ENCODE measurements at places on chromosomes 4 and X.

- no peak for DNase-seq
Observed at GRCh38 chr4:182185491-182185890, 57.7 kb upstream of the TENM3 start.

- no peak for DNase-seq
Observed at GRCh38 chrX:98480606-98481005, 1596.9 kb downstream of the RPA4 start.

DNA sequence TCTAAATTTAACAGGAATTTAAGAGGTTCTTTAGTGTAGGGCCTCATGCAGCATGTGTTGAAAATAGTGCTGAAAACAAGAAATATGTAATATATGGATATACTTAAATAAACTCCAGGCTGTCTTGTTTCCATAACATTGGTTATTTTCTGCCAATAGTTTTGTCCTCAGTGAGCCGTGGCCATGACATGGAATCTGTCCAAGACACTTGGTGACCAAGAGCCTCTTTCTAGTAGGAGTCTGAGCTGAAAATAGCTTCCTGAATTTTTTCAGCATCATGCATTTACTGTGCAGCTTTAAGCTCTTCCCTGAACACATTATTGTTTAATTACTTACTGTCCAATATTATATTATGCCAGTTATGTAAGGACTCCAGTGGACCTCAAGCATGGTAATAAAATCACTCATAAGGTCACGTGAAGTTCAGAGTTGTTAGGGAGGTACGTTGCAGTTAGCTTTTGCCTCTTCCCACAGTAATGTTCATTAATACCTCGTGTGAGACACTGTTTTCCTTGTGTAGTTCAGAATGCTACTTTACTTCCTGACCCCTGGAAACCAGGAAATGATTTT lies 488.2 kb downstream of the GRID2 start:
- no peak for DNase-seq

DNA sequence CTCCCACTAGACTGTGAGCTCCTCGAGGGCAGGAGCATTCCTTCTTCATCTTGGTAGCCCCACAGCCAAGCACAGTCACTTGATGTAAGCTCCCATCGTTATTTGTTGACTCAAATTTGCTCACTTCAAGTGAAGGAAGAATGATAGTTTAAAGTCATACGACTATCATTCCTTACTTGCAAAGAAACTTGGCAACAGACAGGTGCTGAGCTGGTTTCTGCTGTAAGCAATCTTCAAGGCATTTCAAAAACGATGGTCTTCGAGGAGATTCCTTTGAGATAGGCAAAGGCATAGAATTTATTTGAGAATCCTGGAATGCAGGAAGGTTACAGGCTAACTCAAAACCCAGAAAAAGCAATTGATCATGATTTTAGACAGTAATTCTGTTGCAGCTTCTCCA lies 64.8 kb downstream of the QDPR start:
- no peak for DNase-seq

GRCh38 chr4:138851391-138852335 lies 163.9 kb upstream of the NOCT start:
- DNase-seq = no peak

DNA sequence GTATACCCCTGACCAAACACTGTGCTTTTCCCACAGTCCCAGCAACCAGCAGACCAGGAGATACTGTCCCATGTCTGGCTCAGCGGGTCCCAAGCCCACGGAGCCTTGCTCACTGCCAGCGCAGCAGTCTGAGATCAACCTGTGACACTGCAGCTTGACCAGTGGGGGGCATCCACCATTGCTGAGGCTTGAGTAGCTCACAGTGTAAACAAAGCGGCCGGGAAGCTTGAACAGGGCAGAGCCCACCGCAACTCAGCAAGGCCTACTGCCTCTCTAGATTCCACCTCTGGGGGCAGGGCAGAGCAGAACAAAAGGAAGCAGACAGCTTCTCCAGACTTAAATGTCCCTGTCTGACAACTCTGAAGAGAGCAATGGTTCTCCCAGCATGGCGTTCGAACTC lies 58.1 kb downstream of the SLC10A6 start:
- DNase-seq = no peak

- DNase-seq = no peak
Observed at GRCh38 chr4:78441756-78442155, 109.8 kb upstream of the ANXA3 start.

DNA sequence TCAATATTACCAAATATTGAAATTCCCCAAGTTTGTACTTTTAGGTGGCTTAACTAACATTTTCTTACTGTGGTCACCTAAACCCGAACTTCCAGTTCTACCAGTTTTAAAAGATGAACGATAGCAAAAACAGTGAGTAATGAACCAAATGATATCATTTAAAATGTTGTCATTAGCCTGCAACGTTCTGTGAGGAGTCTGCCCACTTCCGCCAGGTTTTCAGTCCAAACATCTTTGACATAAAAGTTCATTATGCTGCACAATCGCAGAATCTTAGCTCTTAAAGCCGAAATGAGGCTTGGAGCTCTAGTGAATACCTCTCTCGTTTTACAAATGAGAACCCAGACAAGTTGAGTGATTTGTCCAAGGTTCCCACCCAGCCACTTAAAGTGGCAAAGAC lies 762 bp downstream of the PIGA start:
- no peak for DNase-seq

GRCh38 chr4:100633269-100633668 lies 115.4 kb upstream of the EMCN start:
- no peak for DNase-seq

DNA sequence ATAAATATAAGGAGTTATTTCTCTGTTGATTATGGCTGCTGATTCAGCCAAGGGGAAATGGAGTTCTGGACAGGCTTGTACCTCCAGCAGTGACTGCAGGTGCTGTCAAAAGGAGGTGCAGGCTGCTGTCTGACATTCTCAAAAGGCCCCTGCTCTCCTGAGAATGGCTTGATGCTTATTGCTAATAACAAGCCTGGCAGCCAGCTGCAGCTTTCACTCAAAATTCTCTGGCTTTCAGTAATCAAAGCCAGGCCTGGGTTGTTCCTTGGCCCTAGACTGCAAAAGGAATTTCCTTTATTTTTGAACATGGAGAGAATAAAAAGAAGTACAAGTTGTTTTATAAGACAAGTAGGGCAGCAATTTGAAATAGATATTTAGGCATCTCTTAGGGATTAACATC lies 575.9 kb downstream of the MID1IP1 start:
- no peak for DNase-seq

- DNase-seq = no peak
Observed at GRCh38 chr4:124481123-124481522, 231.4 kb downstream of the ANKRD50 start.

GRCh38 chr4:184104419-184105101 lies 113.1 kb downstream of the ENPP6 start:
- no peak for DNase-seq

- no peak for DNase-seq
Observed at GRCh38 chrX:70168238-70169188, 8.8 kb upstream of the DGAT2L6 start.

- DNase-seq = no peak
Observed at GRCh38 chrX:129737916-129738315, 863 bp upstream of the XPNPEP2 start.

DNA sequence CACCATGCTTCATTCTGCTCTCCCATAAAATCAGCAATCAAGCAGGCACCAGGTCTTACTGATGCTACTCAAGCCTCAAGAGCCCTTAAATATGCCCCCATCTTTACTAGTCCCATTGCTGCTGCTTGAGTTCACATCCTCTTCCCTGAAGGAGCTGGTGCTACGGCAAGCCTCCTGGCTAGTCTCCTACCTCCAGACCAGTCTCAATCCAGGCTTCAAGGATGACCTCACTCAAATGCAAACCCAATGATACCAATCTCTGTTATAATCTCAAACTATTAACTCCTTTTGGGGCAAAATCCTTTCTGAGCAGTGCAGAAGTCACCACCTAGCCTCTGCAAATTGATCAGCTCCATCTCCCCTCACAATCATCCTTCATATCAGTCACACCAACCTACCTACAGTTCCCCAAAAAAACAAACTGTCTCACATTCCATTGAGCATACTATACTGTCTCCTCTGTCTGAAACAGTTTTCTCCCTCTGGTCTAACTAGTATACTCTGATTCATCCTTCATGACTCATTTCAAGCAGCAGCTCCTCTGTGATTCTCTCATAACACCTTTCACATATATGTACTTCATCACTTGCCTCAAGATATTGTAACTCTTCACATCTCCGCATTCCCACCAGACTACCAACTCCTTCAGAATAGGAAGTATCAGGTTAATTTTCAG lies 30.0 kb downstream of the PAPSS1 start:
- no peak for DNase-seq
